ENCODE measurements at places on chromosomes 2 and 18. TPM values are rescaled to one million over a fixed set of nuclear protein-coding genes. Genes with fewer than 3 reads are reported as not detected.
A peak's percentile ranks its signal among the peaks of the same experiment; 100 is the strongest.

GRCh38 chr2:134398300-134398699 lies 144.4 kb downstream of the MGAT5 start:
- DNase-seq, result peak; percentile 84

GRCh38 chr18:74197705-74198341 lies 49.5 kb downstream of the TIMM21 start:
- no peak for DNase-seq

DNA sequence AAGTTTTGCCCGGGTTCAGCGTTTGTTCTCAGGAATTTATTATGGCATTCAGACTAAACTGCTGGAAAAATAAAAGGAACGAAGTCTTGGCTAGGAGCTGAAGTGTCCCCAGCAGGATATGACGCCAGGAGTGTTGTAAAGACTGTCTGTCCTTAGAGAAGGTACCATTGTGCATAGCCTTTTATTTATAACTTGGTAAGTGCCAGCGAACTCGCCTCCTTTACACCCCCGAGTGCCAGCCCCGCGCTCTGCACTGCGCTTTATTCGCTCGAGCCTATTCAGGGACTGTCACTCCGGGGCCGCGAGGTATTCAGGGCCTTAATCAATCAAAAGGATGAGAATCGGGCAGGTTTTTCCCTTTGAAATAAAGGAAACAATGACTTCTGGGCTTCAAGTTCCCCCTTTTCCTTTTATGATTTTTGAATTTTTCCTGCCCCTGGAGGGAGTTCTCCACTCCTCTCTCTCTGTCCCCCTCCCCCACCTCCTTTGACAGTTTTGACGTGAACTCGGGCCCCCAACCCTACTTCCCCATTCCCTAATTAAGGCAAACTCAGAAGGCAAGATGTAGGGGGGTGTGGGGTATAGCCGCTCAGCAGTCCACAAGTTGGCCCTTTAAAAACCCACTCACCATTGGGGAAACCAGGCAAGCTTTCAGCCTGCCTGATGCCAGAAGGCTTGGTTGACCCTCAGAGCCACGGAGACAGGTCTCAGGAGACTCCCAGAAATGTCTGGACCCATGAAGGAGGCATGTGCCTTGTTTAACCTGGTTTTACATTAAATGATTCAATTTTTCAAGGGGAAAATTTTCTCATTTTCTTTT lies 1.3 kb upstream of the PAX3 start:
- no peak for DNase-seq

DNA sequence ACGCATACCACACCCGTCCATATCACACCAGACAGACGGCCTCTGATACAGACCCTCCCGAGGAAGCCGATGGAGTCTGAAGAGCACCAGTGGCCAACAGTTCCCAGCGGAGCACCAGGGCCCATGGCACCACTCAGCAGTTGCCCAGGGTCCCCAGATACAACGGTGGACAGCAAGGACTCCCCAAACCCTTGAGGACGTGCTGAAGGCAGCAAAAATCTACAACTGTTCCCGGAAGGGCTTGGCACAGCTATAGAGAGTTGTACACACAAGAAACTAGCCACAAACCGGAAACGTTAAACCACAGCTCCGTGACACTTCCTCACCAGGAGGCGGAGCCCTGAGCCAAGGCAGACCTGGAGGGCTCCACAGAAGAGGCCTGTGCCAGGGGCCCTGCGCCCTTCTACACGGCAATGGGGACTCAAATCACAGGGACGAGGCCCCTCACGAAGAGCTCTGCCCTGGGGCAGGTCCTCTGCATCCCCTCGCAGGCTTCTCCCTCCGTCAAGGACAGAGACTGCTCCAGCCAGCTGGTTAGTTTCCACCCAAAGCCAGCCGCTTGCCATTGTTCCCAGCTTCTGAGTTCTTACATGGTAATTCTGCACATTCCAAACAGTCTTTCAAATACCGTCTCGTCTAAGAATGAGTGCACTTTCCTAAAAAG lies 133.4 kb downstream of the HDAC4 start:
- DNase-seq, result peak; percentile 80

GRCh38 chr2:99756059-99756458 lies 266.2 kb upstream of the REV1 start:
- DNase-seq, result no peak

- DNase-seq, result no peak
These were observed 35.9 kb downstream of the ZNF385B start for GRCh38 chr2:179825494-179825893.

DNA sequence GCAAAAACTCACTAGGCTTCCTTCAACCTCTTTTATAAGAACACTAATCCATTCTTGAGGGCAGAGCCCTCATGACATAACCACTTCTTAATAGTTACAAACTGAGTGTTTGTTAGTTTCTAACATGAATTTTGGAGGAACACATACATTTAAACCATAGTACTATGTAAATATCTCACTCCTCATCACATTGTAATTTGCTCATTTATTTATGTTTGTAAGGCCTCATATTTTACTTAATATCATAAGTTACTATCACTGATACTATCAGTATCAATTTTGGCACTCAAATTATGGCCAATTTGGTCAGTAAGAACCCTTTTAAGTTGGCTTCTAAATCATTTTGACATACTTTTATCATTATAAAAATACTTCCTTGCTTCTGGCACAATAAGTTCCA lies 603.1 kb downstream of the ZEB2 start:
- no peak for DNase-seq

DNA sequence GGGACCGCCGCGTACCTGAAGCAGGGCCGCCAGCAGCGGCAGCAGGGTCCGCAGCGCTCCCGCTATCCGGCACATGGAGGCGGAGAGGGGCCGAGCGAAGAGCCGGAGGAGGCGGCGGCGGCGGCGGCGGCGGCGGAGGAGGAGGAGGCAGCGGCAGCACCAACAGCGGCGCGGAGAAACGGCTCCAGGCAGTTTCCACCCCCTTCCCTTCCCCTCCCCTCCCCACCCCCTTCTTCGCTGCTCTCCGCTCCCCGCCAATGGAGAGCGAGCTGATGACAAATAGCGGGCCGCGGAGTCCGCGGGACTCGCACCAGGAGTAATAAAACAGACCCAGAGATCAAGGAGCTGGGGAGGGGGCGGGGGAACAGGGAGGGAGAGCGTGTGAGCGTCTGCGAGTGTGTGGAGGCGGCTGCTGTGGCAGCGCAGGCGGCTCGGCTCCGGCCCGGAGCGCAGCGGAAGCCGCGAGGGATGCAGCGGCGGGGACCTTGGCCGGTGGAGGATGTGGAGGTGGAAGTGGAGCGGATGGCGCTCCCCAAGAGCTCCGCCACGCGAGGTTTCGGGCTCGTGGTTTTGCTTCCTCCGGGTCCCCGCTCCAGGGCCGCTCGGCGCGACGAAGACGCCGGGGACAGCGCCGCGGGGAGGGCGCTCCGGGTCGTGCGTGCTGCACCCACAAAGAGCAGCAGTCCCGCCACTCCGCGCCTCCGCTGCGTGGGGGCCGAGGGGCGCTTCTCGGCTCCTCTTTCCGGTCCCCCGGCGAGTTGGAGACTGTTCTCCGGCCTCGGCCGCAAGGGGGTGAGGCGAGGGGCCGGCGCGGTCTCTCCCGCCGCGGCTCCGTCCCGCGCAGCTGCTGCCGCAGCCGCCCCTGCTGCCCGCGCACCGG lies at the start of gene CDH2:
TSS of gene CDH2 (minus strand) at position 183 of the 880 bp plus-strand sequence. CDS start at position 75, 108 bp downstream.
- DNase-seq, result peak; percentile 82

DNA sequence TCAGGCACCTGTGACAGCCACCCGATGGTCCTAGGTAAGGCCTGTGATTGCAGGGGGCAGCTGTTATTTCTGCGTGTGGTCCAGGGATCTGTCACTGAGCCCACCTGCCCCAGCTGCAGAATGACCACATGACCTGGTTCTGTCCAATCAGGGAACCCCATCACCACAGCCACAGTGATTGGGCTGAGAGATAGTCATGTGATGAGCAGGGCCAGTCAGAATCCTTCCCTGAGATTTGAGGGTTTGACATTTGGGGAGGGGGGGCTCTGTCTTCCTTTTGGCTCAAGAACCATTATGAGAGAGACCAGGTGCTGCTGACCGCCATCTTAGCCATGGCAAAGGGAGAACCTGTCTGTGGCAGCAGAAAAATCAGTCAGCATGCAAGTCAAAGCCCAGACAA lies 147.2 kb downstream of the SMAD7 start:
- no peak for DNase-seq

DNA sequence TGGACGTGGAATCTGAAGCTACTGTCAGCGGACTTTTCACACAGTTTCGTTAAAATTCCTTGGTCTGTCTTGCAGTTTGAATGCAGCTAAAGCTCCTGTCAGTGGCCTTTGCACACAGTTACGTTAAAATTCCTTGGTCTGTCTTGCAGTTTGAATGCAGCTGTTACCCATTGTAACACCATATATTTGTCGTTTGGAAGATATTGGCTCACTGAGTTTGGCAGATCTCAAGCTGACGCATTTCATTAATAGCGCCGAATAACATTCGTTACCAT lies 1.0 kb downstream of the LIMS1 start:
- DNase-seq, result peak; percentile 47

DNA sequence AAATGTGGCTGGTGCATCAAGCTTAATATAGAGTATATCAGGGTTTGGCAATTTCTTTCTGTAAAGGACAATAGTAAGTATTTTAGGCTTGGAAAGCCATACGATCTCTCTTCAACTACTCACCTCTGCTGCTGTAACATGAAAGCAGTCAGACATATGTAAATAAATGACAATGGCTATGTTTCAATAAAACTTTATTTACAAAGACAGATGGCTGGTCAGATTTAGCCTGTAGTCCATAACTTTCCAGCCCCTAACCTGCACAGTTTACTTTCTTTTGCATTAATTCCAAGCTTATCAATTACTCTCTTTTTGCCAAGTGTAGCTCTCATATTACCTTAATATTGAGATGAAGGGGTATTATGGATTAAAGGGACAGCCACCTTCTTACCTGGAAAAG lies 83.1 kb downstream of the LRATD1 start:
- DNase-seq, result no peak

- peak; percentile 84 for DNase-seq
These were observed 396.8 kb downstream of the NCKAP5 start for GRCh38 chr2:133171393-133172004.

Gene SOWAHC
- total RNA-seq, result 27.4 TPM

Gene IL18RAP
- total RNA-seq, result not detected

All from PC-3 (cell line).